Neural crest cell (in vitro differentiated cells): ENCODE measurements at places on chromosomes 11 and 22.

DNA sequence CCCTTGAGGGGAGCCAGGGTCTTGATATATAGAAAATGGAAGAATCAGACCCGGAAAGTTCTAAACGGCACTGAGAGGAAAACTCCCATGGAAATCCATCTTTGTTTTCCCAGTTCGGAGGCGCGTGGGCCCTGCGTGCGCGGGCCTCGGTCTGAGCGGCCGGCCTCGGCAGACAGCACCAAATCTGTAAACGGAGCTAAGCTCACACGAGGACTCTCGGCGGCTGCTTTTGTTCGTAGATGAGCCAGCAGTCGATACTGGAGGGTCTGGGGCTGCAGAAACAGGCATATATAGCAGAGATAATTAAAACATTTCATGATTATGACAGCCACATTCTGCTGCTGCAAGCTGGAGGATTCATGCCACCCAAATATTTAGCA is 68.5 kb upstream of the PPARA start:
- no peak for DNase-seq

GRCh38 chr11:110160016-110160415 is 66.8 kb downstream of the ZC3H12C start:
- DNase-seq = no peak

DNA sequence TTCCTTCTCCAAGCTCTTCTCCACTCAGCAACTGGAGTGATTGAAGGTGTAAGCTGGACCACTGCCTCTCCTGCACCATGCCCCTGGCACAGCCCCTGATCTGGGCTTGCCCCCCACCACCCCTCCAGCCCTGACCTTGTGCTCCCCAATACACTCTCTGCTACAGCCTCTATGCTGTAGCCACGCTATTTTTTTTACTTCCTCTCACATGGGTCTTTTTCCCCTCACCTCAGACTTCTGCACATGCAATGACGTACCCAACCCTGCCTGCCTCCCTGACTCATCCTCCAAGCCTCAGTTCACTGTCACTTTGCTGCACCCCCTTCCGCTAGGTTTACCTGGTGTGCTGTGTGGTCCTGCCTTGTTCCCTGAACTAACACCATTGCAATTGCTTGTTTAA is 9.0 kb downstream of the CSNK2A3 start:
- DNase-seq = no peak

DNA sequence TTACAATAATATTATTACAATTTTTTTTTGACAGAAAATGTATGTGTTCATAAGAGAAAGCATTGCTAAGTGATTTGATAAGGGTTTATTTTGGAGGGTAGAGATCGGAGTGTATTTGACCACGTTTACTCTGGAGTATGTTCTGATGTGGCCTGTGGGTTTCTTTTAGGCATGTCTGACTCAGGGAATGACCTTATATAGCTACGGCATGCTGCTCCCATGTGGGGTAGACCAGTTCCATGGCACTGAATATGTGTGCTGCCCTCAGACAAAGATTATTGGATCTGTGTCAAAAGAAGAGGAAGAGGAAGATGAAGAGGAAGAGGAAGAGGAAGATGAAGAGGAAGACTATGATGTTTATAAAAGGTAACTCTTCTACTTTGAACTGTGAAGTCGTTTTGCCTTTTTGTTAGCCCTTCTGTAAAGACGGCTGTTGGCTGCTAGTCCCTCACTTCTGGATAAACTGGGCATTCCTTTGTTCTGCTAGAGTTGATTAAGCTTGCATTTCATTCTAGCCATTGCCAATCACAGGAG is 38.1 kb upstream of the ST14 start:
- DNase-seq = no peak

DNA sequence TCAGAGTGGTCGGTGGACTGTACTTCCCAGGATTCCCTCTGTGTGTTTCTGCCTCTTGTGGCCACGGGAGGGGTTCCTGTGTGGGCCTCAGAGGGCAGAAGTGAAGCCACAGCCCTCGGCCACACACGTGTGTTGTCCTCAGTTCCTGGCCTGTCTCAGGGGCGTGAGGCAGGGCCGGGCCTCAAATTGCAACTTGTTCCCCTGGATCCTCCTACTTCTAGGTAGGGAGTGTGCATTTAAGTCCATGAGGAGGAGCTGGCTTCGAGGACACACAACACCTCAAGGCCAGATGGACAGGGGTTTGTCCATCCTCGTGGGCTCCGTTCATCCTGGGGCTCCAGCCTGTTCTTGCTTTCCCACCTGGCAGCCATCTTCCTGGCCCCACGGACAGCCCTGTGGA is 573.0 kb downstream of the TBC1D22A start:
- DNase-seq = no peak

DNA sequence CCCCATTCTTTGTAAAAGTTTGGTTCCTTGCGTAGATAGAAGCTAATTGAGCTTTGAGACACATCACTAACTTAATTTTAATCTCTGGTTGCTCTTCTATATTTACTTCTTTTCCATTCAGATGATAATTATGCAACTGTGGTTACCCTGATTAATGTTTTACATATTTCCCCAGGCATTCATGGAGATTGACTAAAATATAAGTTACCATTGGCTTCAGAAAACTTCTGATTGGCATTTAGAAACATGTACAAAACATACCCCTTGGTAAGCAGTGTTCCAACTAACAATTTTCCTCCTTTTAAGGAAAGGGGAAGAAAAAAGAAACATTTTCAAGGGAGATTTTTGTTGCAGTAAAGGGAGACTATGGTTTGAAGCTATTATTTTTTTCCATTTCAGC is 43.9 kb downstream of the FAT3 start:
- DNase-seq = no peak

- no peak for DNase-seq
Observed at GRCh38 chr11:3021125-3021524, 29.0 kb upstream of the NAP1L4 start.

DNA sequence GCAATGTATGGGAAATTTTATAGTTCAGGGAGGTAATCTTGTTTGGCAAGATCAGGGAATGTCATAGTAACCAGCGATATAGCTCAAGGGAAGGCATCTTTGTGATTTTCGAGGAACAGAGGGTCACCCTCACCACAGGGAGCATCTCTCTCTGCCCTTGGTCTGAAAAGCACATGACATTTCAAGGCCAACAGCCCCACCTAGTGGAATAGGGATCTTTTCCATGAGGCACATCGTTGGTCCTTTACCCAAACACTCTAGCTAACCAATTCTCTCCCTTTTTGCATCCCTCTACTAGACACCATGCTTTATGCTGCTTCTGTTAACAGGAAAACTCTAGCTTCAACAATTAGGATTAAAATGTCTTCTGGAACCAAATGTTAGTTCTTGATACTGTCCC is 179.0 kb downstream of the GRM5 start:
- DNase-seq = peak; percentile 54

DNA sequence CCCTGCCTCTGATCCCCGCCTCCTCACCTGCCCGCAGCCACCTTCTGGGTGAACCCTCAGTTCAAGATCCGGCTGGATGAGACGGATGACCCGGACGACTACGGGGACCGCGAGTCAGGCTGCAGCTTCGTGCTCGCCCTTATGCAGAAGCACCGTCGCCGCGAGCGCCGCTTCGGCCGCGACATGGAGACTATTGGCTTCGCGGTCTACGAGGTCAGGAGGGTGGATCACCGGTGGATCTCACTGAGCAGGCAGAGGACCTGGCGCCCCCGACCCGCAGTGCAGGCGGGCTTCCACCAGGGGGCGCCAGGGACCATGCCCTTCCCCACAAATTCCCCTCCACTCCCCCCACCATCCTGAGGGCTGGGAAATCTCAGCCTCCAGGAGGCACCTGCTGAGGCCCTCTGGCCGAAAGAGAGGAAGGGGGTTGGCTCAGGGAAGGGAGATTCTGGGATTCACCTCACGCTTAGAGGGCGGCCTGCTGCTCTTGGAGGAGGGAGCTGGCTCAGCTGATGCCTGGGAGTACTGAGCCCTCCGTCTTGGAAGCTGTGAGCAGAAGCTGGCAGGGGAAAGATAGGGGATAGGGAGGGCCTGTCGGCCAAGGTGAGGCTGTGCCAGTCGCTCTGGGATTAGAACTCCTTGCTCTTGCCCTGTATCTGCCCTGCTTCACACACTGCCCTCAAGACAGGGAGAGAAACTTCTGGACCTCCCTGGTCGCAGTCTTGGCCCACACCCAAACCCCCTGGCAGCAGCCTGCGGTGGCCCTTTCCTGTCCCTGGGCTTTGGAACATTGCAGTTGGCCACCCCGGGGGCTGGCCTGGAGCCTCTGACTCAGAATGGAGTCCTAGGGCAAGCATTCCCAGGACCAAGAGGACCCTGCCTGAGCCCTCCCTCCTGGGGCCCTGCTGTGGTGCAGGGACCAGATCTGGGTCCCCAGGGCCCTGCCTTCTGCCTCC is 23.2 kb downstream of the CAPN1 start:
- peak; percentile 61 for DNase-seq

- no peak for DNase-seq
Observed at GRCh38 chr22:25747245-25747944, 5.4 kb downstream of the MYO18B start.

GRCh38 chr22:23157560-23158515 is 12.6 kb downstream of the RAB36 start:
- DNase-seq = no peak

GRCh38 chr11:125305345-125305744 is 140.8 kb downstream of the PKNOX2 start:
- no peak for DNase-seq

DNA sequence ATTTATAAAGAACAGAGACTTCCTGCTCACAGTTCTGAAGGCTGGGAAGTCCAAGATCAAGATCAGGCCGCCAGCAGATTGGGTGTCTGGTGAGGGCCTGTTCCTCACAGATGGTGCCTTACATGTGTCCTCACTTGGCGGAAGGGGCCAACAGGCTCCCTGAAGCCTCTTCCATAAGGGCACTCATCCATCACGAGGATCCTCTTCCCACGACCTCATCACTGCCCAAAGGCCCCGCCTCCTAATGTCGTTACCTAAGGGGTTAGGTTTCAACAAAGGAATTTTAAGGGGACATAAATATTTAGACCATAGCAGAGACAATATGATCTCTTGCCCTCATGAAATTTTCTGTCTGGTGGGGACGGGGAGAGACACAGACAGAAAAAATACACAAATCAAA is 18.6 kb downstream of the TP53AIP1 start:
- no peak for DNase-seq

GRCh38 chr11:106988151-106989077 is 29.9 kb downstream of the GUCY1A2 start:
- no peak for DNase-seq

DNA sequence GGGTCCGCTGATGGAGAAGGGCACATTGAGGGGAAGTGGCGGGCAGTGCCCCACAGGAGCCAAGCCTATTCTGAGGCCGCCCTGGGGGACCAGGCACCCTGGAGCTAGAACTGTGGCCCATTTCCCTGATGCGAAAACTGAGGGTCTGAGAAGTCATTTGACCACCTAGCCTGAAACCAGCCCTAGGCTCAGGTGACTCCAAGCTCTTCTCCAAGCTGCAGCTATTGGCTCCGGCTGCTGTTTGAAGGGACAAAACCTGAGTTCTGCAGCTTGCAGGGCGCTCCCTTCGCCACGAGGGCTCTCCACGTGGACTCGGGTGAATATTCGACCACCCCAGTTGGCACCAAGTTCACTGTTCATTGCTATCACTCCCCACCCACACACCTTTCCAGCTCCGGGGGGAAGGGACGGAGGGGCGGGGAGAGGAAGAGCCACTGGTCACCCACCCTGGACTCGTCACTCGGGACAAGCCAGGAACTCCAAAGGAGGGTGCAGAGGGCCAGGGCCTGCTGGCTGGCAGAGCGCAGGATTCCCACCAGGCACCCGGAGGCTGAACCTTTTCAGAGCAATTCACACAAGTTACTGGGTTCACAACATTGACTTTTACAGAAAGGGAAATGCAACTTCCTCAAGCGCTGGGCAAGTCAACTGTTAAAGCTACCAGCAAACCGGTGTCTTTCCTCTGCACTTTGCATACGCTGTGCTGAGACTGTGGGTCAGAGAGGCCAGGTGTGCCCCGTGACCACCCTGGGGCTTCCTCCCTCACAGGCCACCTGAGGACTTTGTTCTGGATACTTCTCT is 1.1 kb upstream of the RAC2 start:
- no peak for DNase-seq

DNA sequence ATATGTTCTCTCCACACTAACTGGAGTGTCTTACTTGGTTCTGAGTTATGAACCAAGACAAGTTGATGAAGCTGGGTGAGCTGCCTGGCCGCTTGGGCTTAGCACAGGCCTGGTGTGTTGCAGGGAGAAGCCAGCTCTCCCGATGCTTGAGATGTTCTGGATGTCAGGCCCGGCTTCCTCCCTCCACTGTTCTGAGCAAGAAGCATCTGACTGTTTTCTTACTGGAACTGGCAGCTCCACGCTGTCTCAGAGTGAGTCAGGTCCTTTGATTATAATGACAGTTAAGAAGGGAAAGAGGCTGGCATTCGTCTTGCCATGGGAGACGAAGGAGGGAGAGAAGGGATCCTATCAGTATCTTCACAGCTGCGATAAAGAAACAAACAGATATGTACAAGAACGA is 46.5 kb upstream of the CRTAM start:
- DNase-seq = no peak

- peak; percentile 4 for DNase-seq
Observed at GRCh38 chr11:41431784-41432183, 27.7 kb downstream of the LRRC4C start.

DNA sequence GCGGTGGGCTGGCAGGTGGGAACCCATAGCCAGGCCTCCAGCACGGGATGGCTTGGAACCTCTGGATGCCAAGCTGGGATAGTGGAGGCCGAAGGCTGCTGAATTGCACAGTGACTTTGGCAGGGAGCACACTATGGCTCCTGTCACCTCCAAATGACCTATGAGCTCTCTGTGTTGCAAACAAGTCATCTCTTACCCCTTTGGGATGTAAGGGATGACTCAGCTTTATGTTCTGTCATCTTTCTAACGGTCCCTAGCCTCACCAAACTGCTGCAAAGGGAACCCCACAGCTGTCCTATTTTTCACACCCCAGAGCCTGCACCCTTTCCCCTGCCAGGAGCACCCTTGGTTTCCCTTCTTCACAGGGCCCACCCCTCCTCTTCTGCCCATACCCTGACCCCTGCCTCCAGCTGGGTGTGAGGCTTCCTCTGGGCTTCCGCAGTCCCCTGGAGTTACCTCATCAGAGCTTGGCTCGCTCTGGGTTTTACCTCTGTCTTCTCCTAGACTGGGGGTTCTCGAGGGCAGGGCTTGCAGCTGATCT is 2.7 kb upstream of the SCUBE1 start:
- DNase-seq = no peak

- DNase-seq = peak; percentile 29
Observed at GRCh38 chr11:44793350-44794090, 66.8 kb downstream of the TSPAN18 start.

GRCh38 chr11:12097219-12097618 is 13.2 kb upstream of the MICAL2 start:
- no peak for DNase-seq

GRCh38 chr11:118008271-118008911 is 22.2 kb downstream of the IL10RA start:
- DNase-seq = no peak

- no peak for DNase-seq
Observed at GRCh38 chr11:126583101-126583500, 227.6 kb downstream of the ST3GAL4 start.

GRCh38 chr11:6604081-6604626 is 580 bp downstream of the ILK start:
- no peak for DNase-seq

DNA sequence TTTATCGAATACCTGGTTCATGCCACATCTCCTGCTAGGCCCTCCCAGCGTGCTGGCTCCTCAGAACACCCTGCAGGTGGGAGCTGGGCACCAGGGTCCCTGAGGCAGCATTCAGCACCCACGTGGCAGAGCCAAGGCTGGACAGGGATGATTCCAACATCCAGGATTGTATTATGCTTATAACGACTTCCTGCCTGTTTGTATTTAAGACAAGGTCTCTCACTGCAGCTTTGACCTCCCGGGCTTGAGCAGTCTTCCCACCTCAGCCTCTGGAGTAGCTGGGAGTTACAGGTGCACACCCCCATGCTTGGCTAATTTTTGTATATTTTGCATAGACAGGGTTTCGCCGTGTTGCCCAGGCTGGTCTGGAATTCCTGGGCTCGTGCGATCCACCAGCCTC is 64.7 kb upstream of the WNT7B start:
- no peak for DNase-seq
